Caudate nucleus (tissue), 63 donors: ENCODE measurements at places on chromosomes 12 and 14.

DNA sequence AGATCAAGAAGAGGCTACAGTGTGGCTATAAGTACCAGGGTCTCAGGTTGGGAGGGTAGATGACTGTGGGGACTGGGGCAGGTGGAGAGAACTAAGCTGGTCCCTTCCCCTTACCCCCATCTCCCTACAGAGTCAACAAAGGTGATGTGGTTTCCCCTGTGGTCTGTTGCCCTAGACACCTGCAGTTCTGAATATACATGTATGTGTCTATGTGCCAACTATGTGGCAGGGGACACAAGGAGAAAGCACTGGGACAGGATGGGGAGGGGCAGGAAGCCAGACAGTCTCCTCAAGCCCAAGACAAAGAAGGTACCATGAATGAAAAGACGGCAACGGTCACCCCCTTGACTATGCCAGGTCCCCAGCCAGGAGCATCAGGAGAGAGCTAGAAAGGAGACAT, 4.5 kb upstream of the HDAC7 start:
- DNase-seq = no peak

DNA sequence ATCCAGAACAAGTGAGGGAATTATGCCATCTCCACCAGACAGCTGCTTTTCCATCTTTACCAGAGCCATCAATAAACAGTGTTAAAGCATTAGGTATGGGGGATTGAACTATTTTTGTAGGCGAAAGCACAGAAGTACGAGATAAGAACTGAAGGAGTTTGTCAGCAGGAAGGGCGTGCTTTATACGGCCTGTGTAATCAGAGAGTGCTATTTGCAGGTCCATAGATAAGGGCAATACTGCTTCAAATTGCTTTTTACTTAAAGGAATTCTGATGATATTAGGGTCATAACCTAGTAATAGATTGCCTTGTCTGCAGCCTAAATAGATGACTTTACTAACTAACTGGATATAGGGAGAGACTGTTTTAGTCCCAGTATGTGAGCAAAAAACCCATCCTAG, 20.3 kb upstream of the CLEC4E start:
- no peak for DNase-seq

DNA sequence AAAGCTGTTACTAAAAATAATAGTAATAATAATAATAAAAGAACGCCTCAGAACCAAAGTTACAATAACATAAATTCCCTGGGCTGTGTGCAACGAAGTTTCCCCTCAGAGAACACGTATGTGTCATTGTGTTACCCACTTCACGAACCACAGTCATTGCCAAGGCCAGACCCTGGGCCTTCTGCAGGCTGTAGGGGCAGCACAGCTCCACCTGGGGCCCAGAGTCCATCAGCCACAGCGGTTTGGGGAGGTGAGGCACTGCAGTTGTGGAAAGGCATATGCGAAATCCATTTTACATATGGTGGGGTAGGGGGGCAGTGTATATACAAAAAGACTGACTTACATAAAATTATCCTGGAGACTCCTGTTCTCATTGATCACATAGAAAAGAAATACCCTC, 56.1 kb downstream of the ESR2 start:
- no peak for DNase-seq

GRCh38 chr12:125794401-125794800, 729.2 kb downstream of the AACS start:
- DNase-seq = no peak

GRCh38 chr14:35416108-35416750, 11.7 kb upstream of the NFKBIA start:
- DNase-seq = no peak

GRCh38 chr14:50006141-50006540, 110.2 kb downstream of the VCPKMT start:
- DNase-seq = no peak

DNA sequence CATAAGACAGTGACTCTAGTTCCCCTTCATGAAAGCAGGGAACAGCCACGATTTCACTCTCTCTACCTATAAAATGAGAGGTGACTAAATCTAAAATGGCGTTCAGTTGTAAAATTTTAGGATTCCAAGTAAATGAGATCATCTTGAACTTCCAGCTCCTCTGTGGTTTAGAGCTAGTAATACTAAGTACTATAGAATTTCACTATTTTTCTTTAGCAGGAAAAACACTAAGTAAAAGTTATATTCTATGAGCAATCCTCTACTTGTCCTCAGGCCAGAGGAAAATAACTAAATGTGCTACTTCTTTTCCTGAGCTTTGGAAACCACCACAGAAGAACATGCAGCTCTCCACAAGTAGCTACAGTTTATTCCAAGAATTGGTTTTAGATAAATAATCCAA, 55.6 kb downstream of the NIN start:
- no peak for DNase-seq

DNA sequence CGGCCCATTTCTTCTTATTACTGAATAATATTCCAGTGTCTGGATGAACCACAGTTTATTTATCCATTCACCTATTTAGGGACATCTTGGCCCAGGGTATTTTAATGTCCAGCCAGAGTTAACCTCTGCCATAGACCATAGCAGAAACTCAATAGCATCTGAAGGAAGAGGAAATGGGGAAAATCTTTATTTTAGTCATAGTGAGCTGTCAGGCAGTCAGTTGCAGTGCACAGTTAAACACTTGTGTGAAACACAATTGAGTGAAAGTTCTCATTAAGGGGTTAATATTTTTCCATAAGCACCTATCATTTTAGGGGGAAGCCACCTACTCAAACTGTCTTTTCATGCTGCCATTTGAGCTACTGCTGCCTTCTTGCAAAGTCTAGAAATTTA, 197.3 kb upstream of the PPFIA2 start:
- no peak for DNase-seq

GRCh38 chr12:92029136-92029535, 116.5 kb downstream of the BTG1 start:
- no peak for DNase-seq

GRCh38 chr12:66187036-66187435, 2.0 kb upstream of the IRAK3 start:
- no peak for DNase-seq

DNA sequence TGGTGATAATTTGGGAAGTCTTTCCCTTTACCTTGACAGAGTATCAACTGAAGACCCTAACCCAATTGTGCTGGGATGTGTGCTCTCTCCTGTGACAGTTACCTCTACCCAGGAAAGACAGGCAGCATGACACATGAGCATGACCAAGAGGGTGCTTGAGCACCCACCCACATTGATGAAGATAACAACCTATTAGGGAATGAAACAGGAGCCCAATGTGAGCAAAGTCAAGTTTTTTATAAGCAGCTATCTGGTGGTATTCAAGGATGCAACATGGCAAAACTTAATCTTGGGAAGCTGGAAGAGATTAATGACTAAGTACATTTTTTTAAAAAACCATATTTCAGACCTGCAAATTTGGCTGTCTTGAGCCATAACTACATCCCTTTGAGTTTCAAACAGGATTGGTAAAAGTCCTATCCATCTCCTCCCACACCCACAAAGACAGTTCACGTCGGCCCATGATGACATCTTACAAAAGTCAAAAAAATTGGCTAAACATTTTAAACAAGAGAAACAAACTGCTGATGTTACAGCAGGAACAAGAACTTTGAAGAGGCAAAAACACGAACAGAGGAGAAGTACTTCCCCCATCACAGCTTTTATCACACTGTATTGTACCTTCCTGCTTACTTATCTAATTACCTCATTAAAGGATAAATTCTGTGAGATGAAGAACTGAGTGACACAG, 60.3 kb downstream of the MED13L start:
- no peak for DNase-seq

DNA sequence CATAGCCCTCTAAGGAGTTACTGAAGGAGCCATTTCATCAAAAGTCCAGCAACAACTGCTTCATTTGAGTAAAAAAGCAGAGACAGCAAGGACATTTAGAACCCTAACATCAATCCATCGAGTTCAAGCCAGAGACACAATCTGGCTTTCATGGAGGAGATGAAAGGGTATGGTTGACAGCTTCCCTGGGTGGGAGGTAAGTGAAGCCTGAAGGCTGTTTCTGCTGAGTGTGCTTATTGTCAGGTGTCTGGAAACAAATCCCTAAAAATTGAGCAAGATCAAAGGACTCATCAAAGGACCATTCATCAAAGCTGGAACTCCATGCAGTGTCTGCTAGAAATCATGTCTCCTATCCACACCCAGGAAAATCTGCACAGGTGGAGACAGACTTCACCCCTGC, 104.4 kb upstream of the CCDC196 start:
- DNase-seq = no peak

DNA sequence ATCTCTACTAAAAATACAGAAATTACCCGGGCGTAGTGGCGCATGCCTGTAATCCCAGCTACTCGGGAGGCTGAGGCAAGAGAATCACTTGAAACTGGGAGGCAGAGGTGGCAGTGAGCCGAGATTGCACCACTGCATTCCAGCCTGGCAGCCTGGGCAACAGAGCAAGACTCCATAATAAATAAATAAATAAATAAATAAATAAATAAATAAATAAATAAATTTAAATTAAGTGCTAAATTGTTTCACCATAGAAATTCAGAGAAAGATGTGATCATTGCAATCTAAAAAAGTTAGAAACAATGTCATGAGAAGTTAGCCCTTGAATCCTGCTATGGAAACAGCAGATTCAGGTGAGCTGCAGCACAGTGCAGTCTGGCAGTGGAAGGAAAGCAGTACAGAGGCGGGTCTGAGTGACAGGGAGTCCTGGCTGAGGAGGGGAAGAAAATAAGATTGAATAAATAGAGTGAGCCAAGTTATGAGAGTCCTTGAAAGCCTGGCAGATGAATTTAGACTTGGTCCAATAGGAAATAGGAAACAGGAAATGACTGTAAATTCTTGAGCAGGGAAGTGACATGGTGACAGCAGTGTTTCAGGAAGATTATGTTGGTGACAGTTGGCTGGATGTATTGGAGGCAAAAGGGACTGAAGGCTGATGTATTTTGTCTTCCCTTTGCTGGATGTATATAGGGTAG, 241.5 kb downstream of the GXYLT1 start:
- no peak for DNase-seq

DNA sequence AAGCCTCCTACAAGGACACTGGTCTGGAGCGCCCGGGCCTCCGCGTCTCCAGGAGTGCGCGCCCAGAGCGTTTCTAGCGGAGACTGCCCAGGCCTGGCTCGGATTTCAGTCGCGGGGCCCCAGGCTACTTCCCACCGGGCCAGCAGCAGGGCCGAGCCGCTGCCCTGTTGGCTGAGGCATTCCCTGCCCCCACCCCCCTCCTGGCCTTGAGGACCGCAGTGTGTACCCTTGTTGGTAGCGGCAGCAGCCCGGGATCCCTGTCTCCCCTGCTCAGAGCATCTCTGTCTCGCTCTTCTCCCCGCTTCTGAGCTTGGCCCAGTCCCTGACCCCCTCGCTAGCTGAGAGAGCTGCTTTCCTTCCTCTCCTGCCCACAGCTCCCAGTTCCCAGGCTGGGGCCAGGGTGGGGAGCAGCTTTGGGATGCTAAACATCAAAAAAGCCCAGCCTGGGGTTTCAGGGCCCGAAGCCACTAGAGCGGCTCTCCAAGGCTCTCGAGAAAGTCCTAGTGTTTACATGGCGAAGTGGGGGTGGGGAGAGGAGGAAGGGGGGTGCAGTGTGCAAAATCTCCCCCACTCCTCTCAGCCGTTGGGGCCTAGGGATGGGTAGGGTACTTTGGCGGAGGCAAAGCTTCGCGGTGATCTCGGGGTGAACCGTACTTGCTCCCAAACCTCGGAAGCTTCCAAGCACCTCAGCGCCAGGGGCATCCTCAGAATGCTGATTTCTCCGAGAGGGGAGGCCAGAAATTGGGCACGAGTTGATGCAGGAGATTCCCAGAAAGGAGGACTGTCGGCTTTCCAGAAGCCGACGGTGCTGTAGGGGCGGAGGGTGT, 6.4 kb downstream of the NKX2-1 start:
- no peak for DNase-seq

GRCh38 chr12:94614288-94614721, 36.1 kb downstream of the TMCC3 start:
- no peak for DNase-seq

DNA sequence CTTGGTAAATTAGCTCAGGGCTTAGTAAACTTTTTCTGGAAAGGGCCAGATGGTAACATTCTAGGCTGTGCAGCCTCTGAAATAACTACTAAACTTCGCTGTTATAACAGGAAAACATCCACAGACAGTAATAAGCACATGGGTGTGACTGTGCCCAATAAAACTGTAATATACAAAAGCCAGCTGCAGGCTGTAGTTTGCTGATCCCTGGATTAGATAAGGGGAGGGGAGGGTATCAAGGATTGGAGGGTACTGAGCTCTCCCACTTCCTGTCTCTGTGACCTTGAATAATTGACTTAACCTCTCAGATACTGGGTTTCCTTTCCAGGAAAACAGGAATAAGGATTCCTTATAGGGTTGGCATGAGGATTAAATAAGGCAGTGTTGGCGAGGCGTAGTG, 81.2 kb downstream of the CCDC60 start:
- DNase-seq = no peak

DNA sequence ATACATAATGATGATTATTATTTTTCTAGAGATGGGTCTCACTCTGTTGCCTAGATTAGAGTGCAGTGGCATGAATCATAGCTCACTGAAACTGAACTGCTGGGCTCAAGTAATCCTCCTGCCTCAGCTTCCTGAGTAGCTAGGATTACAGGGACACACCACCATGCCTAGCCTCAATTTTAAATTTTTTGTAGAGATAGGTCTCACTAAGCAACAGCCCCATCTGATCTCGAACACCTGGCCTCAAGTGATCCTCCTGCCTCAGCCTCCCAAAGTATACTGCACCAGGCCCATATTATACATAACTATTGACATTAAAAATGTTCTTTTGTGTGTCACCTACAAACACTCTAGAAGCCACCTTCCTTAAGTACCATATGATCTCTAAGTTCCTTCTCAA, 3.4 kb downstream of the TXNRD1 start:
- DNase-seq = no peak

DNA sequence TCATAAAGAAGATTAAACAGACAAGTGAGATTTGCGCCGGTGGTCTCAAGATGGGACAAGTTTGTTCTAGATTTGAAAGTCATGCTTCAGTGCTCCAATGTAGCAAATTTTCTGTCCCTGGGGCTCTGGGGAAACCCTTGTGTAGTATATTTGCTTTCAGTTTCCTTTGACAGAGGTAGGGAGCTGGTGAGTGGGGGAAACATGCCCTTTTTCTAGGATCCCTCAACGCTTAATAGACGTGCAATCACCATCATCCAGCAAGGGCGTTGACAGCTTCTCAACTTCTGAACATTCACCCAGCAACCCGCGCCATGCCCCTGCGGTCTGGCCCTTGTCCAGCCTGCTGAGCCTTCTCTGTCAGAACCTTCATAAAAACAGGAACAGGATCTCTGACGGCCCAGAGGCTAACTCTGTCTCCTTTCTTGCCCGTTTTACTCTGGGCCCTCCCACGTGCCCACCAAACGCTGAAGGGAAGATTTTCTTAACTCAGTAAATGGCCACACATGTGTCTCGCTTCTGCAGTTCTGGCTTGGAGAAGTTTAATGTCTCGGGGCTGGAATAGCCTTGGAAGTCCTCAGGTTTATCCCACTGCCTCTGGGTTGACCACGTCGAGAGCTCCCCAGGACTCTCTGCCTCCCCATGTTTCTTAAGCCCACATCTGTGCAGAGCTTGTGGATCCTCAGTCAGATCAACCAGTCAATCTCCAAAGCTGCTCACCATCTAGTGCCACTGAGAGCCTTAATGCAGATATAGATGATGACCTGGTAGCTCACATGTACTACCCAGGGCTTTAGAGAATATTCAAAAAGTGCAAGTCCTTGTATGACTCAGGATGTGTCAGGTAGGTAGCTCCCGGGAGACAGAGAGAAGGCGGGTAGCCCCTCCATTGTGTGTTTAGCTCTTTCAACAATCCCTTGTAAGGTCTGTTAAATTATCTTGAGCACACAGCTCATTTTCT, 58.1 kb upstream of the CCND2 start:
- no peak for DNase-seq

- no peak for DNase-seq
These were observed 91.7 kb upstream of the FUT8 start for GRCh38 chr14:65320661-65321308.

- no peak for DNase-seq
These were observed 79.0 kb downstream of the SUDS3 start for GRCh38 chr12:118455327-118455726.
